ENCODE measurements at places on chromosomes 16 and 17.

DNA sequence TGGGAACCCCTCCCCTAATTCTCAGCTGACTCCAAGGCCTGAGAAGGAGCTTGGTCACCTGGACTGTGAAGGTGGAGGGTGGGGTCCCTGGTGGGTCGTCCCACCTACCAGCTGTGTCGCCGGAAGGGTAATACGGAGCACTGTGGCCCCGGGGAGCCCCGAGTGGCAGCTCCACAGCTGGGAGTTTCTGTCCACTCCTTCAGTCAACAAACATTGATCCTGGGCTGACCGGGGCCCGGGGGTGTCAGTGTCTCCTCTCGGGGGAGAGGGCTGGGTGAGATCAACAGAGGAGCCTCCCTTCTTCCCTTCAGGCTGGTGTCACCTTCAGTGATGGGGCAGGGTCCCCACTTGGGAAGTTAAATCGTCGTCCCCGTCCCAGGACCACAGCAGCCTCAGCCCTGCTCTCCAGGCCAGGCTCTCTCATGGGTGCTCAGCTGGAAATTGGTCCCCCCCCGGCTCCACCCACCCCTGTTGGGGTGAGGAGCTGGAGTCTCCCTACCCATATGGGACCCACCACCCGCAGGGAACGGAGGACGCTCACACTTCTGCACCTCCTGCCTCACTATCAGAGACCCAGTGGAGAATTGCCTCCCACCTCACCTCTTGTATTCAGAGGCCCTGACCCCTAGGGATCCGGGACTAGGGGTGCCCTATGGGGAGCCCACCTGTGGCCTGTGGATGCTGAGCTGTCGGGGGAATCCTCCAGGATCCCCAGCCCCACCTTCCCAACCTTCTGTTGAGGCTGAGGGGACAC is 1.9 kb downstream of the GCGR start:
- DNase-seq: no peak

- no peak for DNase-seq
Measured at GRCh38 chr16:75130150-75130771, 13.7 kb upstream of the LDHD start.

DNA sequence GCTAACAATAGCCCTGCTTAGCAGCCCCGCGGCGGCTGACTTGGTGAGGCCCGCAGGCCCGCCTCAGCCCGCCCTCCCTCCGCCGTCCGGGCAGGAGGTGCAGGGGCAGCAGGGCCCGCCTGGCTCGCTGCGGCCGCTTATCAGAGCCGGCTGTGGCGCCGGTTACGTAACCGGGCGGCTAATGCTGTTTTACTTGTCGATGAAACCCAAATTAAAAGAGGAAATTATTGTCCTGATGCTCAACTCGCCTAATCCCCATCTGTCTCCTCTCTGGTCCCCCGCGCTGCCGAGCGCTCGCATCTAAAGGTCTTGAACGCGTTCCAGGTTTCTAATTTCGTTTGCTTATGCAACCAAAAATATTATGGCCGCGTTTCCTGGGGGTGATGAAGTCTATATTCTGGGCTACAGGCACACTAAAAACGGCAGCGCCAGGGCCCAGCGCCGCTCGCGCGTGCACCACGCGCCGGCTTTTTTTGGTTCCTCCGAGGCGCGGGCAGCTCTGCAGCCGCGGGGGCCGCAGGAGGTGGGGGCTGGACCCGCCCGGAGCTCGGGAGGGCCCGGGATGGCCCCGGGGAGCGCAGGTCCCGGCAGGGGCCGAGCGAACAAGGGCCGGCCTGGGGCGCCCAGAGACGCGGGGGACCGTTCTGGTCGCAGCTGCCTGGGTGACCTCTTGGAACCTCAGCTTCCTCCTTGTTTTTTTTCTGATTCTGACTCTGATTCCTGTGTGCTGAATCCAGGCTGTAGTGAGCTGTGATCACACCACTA is 65.2 kb upstream of the TOB1 start:
- DNase-seq: no peak

DNA sequence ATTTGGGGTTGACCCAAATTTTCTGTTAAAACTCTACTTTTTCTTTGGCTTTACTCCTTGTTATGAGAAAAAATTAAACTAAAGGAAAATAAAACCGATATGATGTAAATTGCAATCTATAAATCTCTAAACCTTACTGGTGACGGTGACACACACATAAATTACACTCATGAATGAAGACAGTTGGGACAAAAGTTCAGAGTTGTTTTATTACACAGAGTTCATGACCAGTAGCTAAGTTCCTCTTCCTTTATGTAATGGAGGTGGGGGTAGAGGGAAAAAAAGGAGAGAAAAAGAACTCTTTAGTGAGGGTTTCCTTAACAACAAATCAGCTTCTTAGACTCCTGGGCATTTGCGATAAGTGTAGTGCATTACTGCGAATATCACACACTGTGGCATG is 220.7 kb downstream of the KCNJ2 start:
- DNase-seq: no peak

DNA sequence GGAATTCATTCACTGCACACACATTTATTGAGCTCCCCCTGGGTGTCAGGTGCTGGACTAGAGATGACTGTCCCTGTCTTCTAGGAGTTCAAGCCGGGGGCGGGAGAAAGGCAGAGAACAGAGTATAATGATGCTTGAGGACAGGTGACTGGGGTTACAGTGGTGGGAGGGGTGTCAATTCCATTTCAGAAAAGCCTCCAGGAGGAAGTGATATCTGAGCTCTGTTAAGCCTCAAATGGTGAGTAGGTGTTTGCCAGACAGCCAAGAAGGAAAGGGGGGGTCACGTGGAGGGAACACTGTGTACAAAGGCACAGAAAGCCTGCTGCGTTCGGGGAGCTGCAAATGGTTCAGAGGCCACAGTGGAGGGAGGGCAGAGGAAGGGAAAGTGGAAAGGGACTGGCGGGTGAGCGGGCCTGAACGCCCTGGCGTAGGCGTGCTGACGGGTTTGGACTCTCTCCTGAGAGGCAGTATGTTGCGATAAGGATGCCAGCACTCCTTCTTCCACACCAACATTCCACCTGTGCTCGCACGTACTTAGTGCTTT is 9.7 kb upstream of the NXPH3 start:
- DNase-seq: peak; percentile 33

- DNase-seq: no peak
Measured at GRCh38 chr17:48555258-48556228, 10.6 kb upstream of the HOXB2 start.

- no peak for DNase-seq
Measured at GRCh38 chr17:57354673-57355072, 98.3 kb downstream of the MSI2 start.

GRCh38 chr17:12737740-12738469 is 51.4 kb upstream of the ARHGAP44 start:
- DNase-seq: no peak

DNA sequence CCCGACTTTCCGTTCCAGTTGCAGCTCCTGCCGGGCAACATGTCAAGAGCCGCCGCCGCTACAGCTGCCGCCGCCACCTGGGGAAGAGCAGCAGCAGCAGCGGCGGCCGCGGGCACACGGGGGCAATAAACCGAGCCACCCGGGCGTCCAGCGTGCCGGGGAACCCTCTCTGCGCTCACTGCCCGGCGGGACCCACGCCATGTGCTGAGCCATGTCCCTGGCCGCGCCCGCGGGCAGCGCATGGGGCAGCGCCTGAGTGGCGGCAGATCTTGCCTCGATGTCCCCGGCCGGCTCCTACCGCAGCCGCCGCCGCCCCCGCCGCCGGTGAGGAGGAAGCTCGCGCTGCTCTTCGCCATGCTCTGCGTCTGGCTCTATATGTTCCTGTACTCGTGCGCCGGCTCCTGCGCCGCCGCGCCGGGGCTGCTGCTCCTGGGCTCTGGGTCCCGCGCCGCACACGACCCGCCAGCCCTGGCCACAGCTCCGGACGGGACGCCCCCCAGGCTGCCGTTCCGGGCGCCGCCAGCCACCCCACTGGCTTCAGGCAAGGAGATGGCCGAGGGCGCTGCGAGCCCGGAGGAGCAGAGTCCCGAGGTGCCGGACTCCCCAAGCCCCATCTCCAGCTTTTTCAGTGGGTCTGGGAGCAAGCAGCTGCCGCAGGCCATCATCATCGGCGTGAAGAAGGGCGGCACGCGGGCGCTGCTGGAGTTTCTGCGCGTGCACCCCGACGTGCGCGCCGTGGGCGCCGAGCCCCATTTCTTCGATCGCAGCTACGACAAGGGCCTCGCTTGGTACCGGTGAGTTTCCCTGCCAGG is 604 bp downstream of the HS3ST3B1 start:
- DNase-seq: no peak

DNA sequence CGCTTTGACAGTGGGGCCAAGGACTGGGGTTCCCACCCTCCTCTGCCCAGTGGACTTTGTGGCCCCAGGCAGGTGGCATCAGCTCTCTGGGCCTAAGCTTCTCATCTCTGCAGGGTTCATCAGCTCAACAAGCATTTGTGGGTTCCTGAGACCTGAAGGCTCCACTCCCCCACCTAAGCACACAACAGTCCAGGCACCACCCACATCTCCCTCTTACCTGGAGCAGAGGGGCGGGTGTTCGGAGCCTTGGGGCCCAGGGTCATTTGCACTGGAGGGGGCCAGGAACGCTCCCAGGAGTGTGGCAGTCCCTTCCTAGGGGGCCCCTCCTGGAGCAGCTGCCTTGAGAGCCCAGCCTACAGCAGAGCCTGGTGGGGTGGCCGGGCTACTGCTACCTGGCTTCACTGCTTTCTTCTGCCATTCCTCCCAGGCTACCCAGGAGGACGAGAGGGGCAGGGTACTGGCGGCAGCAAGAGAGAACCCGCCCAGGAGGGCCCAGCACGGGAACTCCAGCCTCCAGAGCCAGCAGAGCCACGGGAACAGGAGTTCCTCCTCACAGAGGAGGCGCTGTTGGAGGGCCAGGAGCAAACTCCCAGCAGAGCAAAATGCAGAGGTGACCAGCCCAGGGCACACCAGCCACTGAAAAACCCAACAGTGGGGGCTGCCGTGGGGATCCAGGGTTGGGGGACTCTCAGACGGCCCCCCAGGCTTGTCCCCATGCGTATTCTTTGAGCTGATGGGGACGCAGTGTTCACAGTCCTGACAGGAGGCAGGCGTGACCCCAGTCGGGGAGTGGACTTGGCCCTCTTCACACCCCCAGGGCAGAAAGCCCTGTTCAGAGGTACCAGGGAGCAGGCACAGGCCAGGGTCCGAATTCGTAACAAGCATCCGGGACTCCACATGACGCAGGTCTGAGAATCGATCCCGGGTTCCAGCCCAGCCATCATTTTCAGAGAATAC is 35.1 kb upstream of the SLC38A10 start:
- no peak for DNase-seq

- no peak for DNase-seq
Measured at GRCh38 chr17:71316176-71316897, 804.5 kb upstream of the SOX9 start.

DNA sequence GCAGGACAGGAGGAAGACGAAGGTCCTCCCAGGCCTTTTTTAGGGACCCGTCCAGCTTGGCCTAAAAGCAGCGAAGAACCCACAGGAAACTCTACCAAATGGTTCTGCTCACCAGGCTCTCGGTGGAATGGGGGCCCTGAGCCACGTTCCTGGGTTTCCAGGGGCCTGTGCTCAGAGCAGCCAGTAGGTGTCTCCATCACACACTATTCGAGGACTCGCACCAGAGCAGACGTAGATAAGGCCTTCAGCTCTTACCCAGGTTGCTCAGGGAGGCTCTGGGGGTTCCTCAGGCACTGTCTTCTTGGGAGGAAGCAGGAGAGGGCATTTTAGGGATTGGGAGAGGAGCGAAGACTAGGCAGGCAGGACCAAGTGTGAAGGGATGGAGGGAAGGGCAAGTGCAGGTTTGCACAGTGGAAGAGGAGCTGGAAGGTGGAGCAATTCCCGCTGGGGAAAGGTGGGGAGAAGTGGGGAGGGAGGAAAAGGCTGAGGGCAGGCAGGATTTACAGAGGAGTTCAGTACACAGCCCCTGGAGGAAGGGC is 157.1 kb downstream of the RGS9 start:
- peak; percentile 39 for DNase-seq

Measured in NCI-H187 (cell line).